ENCODE measurements at places on chromosomes 3 and 15.

DNA sequence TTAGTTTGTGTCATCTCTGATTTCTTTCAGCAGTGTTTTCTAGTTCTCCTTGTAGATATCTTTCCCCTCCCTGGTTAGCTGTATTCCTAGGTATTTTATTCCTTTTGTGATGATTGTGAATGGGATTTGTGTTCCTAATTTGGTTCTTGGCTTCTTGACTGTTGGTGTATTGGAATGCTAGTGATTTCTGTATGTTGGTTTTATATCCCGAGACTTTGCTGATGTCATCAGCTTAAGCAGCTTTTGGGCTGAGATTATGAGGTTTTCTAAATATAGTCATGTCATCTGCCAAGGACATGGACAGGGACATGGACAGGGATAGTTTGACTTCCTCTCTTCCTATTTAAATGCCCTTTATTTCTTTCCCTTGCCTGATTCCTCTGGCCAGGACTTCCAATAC is 35.8 kb downstream of the MYO9A start:
- DNase-seq: no peak

- DNase-seq: no peak
Observed at GRCh38 chr15:101026656-101027272, 107.6 kb downstream of the LRRK1 start.

- no peak for DNase-seq
Observed at GRCh38 chr3:140284372-140284771, 349.4 kb downstream of the CLSTN2 start.

DNA sequence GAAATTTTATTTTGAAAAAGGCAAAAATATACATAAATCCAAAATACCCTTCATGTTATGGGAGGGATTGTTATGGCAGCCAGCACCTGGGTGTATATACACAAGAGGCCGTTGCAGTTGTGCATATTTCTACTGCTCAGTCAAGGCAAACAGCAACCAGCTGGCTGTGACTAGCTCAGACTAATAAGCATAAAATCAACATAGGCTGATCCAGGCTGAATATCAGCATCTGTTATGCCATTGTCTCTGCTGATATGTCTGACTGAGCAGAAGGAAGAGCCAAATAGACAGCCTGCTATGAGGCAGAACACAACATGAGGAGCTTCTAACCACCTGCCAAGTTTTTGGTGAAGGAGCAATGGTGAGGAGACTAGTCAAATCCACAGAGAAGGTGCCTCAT is 457.5 kb upstream of the ALCAM start:
- DNase-seq: no peak

DNA sequence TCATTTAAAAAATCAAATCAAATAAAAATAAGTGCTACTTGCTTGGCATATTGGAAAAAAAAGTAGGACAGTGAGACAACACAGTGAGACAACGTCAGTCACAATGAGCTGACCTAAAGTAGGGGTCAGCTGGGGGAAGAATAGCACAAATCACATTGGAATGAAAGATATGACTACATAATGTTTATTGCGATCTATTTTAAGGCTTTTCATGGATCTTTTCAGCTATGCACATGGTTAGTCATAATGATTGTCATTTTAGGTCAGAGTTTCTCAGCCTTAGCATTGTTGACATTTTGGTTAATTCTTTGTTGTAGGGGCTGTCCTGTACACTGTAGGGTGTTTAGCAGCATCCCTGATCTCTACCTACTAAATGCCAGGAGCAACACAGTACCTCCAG is 44.5 kb downstream of the CMSS1 start:
- no peak for DNase-seq

DNA sequence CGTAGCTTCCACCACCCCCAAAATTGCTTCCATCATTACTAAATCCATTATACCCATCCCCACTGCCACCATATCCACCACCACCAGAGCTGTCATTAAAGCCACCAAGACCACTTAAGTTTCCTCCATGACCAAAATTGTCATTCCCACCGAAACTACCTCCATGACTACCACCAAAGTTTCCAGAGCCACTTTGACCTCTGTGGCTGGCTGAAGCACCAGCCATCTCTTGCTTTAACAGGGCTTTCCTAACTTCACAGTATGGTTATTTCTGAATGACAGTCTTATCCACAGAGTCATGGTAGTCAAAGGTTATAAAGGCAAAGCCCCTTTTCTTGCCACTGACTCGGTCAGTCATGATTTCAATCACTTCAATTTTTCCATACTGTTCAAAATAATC is 24.3 kb upstream of the DENND4A start:
- no peak for DNase-seq

- DNase-seq: no peak
Observed at GRCh38 chr3:118628704-118629341, 405.8 kb downstream of the IGSF11 start.

GRCh38 chr3:122962149-122962548 is 65.4 kb downstream of the SEMA5B start:
- DNase-seq: no peak

GRCh38 chr3:172654470-172654869 is 56.4 kb downstream of the NCEH1 start:
- no peak for DNase-seq

GRCh38 chr3:133988631-133989161 is 41.0 kb downstream of the SLCO2A1 start:
- no peak for DNase-seq

DNA sequence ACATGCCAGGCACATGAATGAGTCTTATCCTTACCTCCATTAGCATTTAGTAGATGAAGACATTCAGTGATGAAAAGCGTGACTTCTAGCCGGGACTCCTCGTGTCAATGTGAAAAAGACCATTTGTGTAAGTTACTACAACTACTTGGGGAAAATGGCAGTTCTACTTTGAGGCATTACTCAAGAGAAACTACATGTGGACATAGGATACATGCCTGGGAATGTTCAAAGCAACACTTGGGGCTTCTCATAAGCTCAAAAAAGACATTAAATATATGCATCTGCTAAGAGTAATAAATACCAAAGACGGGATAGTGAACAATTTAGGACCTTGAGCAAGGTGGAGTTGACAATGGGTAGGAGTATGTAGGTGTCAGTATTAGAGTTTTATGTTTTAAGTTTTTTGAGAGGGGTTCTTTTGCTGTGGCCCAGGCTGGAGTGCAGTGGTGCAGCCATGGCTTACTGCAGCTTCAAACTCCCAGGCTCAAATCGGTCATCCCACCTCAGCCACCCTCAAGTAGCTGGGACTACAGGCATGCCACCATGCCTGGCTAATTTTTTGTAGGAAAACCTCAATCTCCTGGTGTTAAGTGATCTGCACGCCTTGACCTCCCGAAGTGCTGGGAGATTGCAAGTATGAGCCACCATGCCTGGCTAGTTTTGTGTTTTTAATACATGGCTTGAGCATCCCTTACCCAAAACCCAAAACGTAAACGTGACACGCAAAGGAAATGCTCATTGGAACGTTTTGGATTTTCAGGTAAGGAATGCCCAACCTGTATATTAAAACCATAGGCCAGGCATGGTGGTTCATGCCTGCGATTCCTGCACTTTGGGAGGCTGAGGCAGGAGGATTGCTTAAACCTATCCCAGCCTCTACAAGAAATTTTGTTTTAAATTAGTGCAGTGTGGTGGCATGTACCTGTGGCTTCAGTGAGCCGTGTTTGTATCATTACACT is 3.9 kb downstream of the RPLP1 start:
- DNase-seq: no peak

GRCh38 chr3:39869890-39870289 is 60.5 kb downstream of the MYRIP start:
- no peak for DNase-seq

- no peak for DNase-seq
Observed at GRCh38 chr3:124605781-124606579, 124.3 kb upstream of the UMPS start.

DNA sequence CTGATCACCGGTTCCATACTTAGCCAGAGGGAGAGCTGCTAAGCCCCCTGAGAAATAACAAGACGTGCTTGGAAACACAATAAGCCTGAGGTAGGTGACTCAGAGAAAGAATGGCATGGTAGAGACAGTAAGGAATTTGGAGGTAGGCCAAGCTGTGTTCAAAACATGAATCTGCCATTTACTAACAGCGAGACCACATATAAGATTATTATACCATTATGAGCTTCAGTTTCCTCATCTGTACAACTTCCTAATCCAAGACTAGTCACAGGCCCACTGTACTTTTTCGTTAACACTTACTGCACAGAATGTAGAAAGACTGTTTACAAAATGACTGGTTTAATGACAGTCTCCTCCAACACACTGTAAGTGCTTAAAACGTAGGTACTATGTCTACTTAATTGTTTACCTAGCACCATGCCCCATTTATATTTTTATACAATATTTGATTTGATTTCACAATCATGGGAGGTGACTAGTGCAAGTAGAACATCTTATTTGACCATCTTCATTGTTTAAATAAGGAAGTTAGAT is 25.7 kb downstream of the ATOSA start:
- no peak for DNase-seq

GRCh38 chr3:9746330-9746729 is 3.4 kb upstream of the OGG1 start:
- no peak for DNase-seq

DNA sequence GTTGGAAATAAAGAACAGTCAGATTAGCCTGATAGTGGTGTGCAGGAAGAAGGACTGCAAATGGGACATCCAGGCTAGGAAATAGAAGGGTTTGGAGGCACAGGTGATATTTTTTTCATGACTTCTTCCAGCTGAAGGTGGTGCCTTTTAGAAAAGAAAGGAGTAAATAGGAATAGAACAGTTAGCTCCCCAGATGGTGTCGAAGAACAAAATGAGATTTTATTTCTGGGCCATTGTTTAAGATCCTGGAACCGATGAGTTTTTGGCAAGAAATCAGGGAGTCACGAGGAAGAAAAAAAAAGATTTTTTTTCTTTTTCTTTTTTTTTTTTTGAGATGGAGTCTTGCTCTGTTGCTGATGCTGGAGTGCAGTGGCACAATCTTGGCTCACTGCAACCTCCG is 9.8 kb upstream of the NCK1 start:
- DNase-seq: no peak

DNA sequence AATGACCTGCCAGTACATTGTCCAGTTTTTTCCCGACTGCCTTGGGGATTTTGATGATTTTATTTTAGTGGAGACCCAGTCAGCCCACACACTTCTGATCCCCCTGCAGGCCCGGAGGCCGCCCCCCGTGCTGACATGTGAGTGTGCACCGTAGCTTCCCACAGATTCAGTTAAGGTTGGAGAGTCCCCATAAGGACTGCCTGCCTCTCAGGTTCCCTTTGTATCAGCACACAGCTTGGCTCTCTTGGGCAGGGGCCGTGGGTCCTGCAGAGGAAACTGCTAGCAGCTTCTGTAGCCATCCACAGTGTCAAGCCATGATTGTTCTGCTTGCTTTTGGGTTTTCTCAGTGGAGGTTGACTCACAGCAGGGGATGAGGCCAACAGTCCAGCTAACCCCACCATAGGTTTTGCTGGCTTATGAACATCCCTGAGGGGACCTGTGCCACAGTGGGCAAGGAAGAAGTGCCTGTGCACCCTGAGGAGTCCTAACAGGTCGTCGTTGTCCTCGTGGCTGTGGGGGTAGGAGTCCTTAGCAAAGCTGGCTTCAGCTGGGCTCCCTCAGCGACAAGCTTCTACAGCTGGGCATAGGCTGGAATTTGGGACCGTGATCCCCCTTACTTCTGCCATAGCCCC is 46.4 kb downstream of the DLEC1 start:
- DNase-seq: no peak

DNA sequence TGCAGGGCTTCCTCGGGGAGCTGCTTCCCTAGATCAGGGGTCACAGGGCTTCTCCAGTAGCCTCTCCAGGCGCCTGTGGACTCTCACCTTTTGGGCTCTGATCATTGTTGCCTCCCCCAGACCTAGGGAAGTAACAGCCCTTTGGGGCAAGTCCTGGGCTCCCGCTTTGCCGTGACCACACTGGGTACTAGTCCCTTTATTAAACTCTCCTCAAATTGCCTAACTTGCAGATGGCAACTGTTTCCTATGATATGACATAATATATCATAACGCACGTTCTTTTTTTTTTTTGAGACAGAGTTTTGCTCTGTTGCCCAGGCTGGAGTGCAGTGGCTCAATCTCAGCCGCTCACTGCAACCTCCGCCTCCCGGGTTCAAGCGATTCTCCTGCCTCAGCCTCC is 17.9 kb upstream of the NRROS start:
- DNase-seq: no peak

- no peak for DNase-seq
Observed at GRCh38 chr3:108024146-108024850, 66.5 kb downstream of the CD47 start.

DNA sequence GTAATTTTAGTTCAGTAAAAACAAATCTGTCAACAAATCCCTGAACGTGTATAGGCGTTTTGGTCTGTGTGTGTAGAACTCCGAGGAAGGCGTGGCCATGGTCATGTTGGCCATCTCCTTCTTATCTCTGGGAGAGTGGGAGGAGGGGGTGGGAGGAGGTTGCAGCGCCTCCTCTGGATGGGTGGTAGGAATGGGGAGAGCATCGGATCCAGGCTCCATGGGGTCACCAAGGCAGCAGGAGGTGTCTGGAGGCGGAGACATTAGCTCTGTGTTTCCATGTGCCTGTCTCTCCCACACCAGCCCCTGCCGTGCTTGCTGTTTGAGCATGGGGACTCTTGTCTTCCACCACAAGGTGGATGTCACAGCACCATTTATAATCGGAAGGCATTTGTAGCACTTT is 34.5 kb upstream of the TRPM1 start:
- DNase-seq: no peak

DNA sequence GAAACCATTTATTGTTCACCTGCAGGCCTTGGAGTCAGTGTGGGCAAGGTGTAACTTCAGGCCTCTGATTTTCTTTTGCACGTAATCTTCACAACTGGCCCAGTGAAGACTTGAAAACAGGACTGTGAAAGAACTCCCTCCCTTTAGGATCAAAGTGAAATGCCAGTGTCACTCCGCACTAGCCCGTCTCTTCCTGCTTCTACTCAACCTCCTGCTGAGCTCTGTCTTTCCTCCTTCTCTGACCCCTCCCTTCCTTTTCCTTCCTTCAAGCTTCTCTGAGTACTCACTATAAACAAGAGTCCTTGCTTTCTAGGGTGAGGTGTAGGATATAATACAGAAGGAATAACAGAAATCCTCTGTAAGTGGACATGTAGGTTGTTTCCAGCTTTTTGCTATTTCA is 28.5 kb downstream of the TMEM41A start:
- no peak for DNase-seq

DNA sequence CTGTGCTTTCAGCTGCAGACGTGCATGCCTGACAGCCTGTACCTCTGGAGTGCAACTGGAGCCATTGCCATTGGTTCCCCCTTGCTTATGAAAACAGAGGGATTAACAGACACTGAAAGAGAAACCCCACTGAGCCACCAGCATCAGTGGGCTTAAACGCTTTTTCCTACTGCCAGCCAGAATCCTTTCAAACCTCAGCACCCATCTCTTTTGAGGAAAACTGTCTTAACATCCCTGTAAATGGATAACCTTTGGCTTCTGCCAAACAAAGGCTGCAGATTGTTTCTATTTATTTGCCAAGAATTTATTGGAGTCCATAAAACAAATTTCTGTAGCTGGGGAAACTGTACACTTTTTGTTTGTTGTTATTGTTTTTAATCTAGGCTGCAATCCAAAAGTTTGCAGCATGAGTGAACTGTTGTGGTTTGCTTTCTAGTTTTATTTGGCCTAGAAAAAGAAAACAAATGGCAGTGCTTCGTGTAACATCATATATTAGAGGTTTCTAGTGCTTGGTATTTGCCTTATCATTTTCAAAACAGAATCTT is 369.2 kb upstream of the IL12A start:
- no peak for DNase-seq

All from bone marrow (tissue), 2 donors.